ENCODE measurements at places on chromosomes 3 and 15.

- no peak for DNase-seq
Observed at GRCh38 chr3:143814443-143814889, 33.8 kb downstream of the SLC9A9 start.

DNA sequence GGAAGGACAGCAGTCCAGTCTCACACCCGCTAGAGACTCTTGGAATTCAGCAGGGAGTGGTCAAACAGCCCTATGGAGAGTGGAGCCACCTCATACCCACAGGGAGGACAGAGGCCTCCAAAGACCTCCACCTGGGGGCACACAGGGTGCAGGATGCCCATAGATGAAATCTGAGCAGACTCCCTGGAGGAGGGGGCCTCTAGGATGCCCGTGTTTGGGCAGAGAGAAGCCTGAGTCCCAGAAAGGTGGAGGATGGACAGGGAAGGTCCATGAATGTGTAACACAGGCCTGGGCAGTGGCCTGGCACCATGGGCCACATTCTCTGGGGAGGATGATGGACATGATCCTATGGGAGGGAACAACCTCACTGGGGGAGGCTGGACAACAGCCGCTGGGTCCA, 21.7 kb downstream of the DUSP7 start:
- DNase-seq, result no peak

DNA sequence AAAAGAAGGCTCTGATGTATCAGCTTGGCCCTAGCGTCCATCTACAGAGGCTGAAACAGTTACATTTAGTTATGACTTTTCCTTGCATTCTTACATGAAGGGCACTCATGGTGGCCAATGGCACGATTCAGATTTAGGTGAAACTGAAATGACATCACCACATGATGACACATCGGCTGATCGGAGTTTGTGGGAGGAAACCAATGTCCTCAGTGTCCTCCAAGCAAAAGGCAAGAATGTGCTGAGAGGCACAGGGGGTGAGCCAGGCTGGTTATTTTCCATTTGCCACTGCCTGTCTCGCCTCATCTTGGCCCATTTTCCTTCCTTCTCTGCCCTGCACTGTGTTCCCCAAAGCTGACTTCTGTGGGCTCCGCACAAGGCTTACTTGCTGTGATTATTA, 34.4 kb downstream of the TARS3 start:
- no peak for DNase-seq

GRCh38 chr15:70426096-70426821, 328.5 kb upstream of the TLE3 start:
- no peak for DNase-seq

- no peak for DNase-seq
Observed at GRCh38 chr3:189458528-189458927, 172.7 kb upstream of the TP63 start.

GRCh38 chr3:72451841-72452240, 396.4 kb downstream of the SHQ1 start:
- DNase-seq, result no peak

DNA sequence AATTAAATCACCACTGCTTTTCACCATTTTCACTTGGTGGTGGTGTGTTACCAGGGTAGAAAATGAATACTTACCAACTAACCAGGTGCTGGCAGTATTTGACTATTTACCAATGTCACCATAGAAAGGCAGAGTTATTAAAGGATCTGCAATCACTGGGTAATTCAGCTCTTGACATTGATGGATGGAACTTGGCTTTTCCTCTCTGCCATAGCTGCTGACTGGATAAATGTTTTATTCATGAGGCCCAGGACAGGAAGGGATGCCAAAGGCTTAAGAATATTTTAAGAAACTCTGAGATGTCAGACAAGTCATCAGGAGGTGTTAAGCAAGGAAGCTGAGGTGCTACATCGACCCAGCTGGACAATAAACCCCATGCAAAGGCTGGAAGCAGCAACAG, 495.5 kb upstream of the CFAP20DC start:
- no peak for DNase-seq

- DNase-seq, result no peak
Observed at GRCh38 chr3:53704363-53704725, 141.9 kb downstream of the CHDH start.

DNA sequence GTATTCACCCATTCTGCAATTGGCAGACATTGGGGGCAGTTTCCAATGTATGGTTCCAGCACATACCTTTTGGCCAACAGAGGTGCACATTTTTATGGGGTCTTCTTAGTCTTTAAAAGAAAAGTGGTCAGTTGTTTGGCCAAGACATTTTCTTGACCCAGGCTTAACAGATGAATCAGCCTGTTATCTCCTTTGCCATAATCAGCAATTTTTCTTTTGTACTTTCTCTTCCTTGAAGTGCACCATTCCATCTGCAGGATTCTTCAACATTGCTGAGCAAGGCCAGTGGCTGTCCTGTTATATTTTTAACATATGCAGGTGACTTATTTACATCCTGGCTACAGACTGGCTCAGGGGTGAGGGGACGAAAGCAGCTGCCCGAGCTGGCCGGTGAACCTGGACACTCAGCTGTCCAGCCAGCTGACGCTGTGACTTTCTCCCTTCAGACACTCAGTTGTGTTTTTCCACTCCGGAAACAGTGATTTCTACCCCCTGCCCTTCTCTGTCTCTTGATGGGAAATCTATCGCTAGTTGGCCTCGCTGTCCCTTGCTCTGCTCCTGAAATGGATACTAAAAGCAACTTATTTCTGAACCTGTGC, 96.5 kb upstream of the TNFAIP8L3 start:
- no peak for DNase-seq

- no peak for DNase-seq
Observed at GRCh38 chr3:77042882-77043281, 3.0 kb downstream of the ROBO2 start.

DNA sequence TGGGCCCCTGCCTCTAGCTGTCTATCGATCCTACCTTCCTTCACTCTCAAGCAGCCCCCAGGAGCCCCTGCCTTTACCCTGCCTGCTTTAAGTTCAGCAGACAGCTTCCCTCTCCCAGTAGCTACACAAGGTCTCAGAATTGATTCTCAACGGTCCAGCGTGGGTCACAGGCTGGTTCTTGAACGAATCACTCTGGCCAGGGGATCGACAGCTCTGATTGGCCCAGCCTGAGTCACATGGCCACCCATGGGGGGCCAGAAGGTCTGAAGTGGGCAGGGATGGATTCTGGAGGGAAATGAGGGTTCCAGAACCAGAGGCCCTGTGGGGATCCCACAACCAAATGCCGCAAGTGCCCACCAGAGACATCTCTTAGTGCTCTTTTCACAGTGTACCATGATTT, 23.7 kb upstream of the CCDC174 start:
- no peak for DNase-seq

GRCh38 chr3:131701153-131701770, 198.5 kb upstream of the MRPL3 start:
- no peak for DNase-seq

DNA sequence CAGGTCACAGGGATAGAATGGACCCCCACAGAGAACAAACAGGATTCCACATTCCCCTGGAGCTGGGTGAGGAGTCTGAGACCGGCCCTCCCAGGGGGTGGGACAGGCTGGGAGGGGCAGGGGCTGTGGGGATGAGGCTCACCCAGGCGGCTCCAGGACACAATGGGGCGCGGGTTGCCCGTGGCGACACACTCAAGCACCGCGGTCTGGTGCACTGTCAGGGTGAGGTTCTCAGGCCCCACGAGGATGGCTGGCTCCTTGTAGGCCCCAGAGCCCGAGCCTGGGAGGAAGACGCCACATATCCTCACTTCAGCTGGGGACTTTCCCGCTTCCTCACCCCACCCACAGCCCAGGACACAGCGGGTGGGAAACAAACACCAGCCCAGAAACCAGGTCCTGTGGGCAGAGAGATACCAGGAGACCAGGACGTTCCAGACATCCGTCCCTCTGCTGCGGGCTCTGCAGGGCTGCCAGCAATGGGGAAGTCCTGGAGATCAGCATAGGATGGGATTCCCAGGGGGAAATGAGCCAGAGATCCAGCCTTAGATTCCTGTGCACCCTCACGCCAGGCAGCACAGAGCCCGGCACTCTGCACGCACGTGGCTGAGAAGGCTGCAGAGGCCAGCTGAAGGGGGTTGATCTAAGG, 30.2 kb downstream of the RNU5B-1 start:
- no peak for DNase-seq

GRCh38 chr15:85947021-85947420, 132.7 kb upstream of the AGBL1 start:
- DNase-seq, result no peak

DNA sequence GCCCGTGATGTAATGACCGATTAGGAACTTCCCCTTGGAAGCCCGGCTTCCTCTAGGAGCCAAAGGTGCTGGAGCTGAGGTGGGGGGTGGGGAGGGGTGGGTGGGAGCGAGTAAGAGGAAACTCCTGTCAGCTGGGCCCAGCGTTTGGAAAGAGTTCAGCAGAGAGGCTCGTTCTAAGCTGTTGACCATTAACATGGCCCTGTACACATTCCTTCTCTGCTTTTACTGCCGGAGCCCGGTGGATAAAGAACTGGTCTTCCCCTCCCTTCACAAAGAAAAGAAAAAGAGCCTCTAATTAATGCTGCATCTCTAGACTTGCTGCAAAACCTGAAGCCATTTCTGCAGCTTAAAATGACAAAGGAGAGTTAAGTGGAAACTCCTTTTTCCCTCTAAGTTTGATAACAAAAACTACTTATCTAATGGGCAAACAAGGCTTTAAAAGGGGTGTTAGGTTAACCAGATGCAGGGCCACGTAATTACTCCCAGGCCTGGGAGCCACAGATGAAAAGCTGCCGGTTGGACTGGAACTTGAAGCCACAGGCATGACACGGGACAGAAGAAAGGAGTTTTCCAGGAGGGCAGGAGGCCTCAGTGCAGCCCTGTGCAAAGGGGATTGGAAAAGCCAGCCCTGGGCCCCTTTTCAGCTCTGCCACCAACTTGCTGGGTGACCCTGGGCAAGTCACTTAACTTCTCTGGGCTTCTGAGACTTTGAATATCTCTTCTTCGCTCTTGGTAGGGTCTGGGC, 71.3 kb downstream of the SMAD6 start:
- no peak for DNase-seq

GRCh38 chr3:64431526-64432091, 206.3 kb upstream of the PRICKLE2 start:
- DNase-seq, result no peak

DNA sequence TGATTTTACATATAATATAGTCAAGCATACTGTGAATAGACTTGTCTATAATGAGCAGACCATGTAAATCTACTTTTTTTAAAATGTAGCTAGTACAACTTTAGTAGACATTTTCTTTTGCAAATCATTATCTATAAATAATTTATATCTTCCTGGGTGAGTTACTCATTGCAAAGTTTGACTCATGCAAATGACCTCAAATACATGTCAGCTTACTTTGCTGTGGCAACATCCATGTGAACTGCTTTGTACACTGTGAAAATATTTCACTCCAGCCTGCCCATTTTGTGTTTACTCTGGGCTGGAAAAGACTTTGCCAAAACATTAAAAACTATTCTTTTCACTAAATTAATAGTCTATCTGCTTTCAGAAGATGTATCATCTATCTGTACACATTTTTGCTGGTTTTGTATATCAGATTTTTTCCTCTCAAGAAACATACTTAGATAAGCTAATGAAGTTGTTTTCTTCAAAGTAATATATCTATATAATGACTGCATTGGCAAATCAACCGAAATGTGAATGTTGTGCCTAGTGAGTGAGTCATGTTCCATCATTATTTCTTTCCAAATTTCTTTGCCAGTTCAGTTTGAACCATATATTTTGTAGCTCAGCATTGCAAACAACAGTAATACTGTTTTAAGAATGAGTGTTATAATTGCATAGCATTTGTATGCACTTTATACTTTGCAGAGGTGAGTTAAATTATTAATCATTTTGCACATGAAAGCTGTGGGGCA, 26.5 kb downstream of the IGSF10 start:
- DNase-seq, result no peak

DNA sequence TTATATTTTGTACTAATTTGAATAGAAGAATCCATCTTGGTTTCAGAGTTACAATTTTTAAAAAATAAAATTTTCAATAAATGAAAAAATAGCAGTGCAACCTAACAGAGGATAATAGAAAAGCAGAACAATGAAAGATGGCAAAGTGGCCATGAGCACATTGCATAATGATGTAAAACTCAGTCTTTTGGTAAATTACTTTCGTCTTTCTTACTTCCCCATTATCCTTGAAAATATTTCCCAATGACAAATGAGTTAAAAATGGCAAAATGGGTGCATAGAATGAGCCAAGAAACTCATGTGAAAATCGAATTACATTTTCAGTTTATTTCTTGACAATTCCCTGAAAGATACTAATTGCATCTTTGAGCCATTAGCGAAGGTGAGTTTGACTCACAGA, 236.4 kb downstream of the CDIN1 start:
- DNase-seq, result no peak

GRCh38 chr3:4985330-4986174, 6.3 kb downstream of the BHLHE40 start:
- no peak for DNase-seq

DNA sequence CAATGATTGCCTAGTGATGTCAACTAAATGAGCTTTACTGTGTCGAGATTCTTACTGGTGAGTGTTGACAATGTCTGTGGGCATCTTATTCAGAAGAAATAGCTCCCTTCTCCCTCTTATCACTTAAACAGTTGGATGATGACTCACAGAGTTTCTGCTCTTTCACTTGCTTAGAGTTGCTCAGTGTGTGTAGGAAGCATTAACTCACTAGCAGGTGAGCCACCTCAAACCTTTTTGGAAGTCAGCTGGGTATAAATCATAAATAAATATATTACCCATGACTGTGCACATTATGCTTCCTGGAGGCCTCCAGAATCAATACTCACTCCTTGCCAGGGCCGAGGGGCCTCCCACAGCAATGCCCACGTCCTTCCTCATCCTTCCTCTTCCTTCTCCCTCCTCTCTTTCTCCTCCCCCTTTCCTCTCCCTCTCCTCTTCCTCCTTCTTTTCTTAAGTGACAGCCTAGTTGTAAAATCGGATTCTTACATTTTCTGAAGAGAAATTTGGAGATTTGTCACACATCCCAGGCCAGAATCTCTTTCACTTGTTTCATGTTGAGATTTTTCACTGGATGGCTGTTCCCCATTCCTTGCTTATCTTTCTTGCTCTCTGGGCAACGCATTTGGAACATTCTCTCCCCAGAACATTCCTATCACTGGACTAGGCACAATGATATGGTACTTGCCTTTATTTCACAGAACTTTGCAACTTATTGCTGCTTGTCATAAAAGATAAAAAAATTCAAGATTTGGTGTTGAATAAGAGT, 17.5 kb downstream of the SHC4 start:
- no peak for DNase-seq

DNA sequence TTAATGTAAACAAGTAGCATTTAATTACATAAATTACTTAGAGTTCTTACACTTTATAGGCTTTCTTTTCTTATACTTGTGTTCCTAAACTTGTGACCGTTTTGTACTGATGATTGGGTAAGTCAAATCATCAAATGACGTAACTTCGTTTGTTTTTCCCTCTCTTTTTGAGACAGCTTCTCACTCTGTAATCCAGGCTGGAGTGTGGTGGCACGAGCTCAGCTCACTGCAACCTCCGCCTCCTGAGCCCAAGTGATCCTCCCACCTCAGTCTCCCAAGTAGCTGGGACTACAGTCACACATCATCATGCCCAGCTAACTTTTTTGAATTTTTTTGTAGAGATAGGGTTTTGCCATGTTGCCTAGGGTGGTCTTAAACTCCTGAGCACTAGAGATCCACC, 226.0 kb downstream of the TCF12 start:
- no peak for DNase-seq

GRCh38 chr3:126646674-126647073, 8.2 kb downstream of the TXNRD3 start:
- DNase-seq, result no peak
